Stimulated activated CD4-positive, alpha-beta T cell treated with anti-CD3 and anti-CD28 coated beads, TNF-alpha, amount 100 ng/mL, for 1 hour (primary cell): ENCODE measurements at places on chromosomes 5 and 9.

GRCh38 chr5:131276072-131276471 is 12.2 kb downstream of the CDC42SE2 start:
- no peak for DNase-seq

DNA sequence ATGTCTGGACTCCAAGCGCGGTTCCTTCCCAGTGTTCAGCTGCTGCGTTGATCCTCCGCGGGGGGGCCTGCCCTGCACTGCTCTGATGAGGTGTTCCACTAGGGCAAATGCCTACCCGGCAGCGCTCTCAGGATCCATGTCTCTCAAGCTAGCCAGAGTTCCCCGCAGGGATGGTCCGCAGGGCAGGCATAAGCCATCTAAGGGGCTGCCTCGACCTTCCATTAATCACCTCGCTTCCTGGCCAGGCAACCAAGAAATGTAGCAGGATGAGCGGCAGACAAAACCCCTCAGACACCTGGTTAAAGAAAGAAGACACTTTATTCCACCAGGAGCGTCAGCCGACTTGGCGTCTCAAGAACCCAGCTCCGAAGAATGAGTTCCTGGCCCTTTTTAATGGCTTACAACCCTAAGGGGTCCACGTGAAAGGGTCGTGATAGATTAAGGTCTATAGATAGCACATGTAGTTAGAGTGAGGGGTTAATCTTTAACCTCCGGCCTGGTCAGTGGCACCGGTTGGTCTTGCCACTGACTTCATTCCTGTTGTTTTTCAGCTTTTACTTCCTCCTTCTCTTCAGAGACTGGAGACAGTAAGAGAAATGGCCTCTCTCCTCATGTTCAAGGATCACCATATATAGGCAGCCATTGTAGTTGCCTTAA is 47.2 kb upstream of the COX7C start:
- no peak for DNase-seq

- no peak for DNase-seq
These were observed 97.6 kb downstream of the GALNT10 start for GRCh38 chr5:154288145-154288544.

DNA sequence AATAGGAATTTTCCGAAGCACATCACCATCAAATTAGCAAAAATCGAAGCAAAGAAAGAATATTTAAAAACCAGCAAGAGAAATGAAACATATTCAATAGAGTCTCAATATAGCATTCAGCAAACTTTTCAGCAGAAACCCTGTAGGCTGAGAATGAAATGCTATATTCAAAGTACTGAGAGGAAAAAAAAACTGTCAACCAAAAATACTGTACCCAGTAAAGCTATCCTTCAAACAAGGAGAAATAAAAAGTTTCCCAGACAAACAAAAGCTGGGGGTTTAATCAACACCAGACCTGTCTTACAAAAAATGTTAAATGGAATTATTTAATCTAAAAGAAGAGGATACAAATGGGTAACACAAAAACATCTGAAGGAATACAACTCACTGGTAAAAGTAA is 116.0 kb downstream of the TRPM3 start:
- DNase-seq = no peak

- no peak for DNase-seq
These were observed 23.7 kb downstream of the CWC27 start for GRCh38 chr5:64792469-64792868.

DNA sequence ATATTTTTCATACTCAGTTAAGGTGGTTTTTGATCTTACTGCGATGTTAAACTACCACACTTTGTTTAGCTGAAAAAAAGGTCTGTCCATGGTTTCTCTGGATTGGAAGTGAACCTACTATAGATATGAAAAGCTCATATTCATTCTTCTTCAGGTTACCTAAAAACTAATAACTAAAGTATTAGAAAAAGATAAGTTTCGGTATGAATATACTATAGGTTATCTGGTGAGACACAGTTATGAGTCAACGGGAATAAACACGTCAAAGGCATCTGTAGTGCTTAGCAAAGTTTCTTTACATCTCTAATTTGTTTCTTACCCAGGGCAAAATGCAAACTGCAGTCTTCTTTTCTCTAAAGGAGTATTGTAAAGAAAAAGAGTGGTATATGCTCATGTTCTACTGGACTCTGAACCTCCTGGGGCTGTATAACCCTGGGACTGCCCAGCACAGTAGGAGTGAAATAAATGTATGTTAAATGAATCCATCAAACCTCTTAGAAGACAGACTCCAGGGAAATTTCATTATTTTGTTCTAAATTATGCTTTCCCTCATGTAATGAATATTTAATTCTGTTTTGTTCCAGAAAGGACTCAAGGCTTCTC is 521.9 kb downstream of the PDE4D start:
- no peak for DNase-seq

DNA sequence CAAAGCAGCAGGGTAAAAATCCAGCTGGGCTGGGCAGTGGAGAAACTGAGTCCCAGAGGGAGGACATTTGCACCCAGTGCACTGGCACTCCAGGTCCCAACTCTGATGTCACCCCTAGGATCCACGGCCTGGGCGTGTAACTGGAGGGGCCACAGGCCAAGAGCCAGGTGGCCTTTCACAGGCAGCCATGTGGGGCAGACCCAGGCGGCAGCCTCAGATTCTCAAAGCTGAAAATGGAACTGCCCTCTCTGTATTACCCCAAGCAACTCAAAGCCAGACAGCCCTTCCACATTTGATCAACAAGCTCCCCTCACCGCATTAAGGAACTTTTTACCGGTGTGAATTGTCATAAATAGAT is 46.7 kb downstream of the RASGEF1C start:
- DNase-seq = no peak

GRCh38 chr5:35886381-35886780 is 29.7 kb downstream of the IL7R start:
- no peak for DNase-seq

- DNase-seq = no peak
These were observed 202.1 kb downstream of the EBF1 start for GRCh38 chr5:158897444-158898160.
